ENCODE measurements at places on chromosomes 7 and 10.
A peak's percentile ranks its signal among the peaks of the same experiment; 100 is the strongest.

GRCh38 chr7:18468795-18469194, 26.8 kb upstream of the HDAC9 start:
- no peak for DNase-seq

GRCh38 chr10:98267069-98267893, 713 bp downstream of the LOXL4 start:
- DNase-seq, result no peak

DNA sequence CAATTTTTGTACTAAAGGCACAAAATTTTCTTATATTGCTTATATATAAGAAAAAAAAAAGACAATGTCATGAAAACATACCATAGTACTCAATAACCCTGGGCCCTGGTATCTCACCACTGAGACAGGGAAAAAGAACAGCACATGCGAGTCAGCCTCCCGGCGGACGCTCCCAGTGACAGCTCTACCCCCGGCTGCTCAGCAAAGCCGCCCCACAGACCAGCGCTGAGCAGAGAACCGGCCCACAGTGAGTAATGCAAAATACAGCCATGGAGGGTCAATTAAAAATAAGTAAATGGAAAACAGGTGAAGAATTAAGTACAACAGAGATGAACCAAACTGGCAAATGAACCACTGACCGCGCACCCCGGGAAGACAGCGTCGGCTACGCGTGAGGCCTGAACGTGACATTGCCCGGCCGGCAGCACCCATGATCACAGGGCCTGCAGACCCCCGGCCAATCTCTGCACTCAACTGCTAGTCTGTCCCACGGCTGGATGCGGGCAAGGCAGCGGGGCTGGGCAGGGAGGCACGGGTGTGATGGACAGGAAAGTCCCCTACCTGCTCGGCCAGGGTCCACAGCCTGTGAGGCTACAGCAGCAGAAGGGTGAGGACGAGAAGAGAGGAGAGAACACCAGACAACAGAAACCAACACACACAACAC, 175.9 kb downstream of the ZMYND11 start:
- DNase-seq, result no peak

DNA sequence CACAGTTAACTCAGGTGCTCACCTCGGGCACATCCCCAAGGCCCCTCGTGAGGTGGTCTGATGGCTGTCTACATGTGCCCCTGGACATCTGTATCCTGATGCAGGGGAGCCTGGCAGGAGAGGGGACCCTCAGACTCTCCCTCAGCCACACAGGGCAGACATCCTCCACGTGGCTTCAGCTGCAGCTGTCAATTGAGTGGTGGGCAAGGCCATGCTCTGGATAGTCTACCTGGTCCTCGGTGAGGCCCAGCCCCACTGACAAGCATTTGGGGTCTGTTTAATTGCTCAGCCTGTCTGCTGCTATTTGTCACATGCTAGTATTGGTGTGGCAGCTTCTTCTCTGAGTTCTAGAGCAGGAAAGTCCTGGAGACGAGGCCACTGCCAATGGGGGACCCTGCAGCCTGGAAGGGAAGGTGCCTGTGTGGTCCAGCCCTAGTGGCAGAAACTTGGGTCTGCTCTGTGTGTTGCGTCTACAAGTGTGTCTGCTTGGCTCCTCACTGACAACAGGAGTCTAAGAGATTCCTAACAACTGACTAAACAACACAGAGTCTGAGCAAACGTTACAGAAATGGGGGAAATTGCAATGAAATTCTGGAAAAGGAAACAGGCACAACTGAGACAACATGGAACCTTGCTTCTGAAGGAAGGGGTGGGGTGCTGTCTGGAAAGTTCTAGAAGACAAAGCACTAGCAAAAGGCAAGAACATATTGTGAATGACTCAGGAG, 59.3 kb upstream of the IGFBP3 start:
- no peak for DNase-seq

- peak; percentile 14 for DNase-seq
These were observed 4.4 kb upstream of the GRK5 start for GRCh38 chr10:119203006-119203405.

- DNase-seq, result no peak
These were observed 356.4 kb downstream of the TNS3 start for GRCh38 chr7:47225387-47226131.
